ENCODE measurements at places on chromosomes 13 and 19. TPM values are rescaled to one million over a fixed set of nuclear protein-coding genes. Genes with fewer than 3 reads are reported as not detected.

DNA sequence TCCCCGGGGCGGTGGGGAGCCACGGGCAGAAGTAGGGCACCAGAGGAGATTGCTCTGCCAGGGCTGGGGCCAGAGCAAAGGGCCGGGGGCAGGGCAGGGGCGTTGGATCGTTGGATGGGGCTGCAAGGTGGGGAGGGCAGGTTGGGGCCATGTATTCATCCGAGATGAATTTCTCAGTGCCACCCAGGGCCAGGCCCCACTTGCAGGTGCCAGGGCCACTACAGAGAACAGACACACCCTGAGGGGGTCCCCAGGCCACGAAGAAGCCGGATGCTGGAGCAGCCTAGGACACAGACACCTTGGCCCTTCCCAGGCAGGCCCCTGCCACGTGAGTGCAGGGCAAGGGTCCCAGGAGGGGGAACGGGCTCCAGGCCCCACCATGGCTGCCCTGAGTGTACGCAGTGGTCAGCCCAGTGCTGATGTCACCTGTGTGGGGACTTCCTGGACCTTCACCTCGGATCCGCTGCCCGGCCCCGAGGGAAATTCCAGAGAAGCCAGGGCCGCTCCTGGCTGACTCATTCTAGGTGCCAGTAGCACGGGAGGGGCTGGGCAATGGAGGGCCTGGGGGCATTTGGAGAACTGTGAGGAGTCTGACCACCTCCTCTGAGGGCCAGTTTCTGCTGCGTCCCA lies 9.6 kb upstream of the SBNO2 start:
- no peaks in the 10 kb centered on the region for H3K36me3 ChIP-seq
- DNase-seq, result no peak
- H3K27me3 ChIP-seq, result peaks cover 1% of the 10 kb centered on the region
- no peak overlapping the region for H3K4me3 ChIP-seq

GRCh38 chr13:23504180-23504579 lies 66.0 kb upstream of the TNFRSF19 start:
- no peaks in the 10 kb centered on the region for H3K36me3 ChIP-seq
- DNase-seq, result no peak

GRCh38 chr13:99908140-99908803 lies 63.3 kb downstream of the ZIC5 start:
- H3K36me3 ChIP-seq, result peaks cover 4% of the 10 kb centered on the region
- H3K4me3 ChIP-seq, result no peak overlapping the region
- H3K27me3 ChIP-seq, result peaks cover 39% of the 10 kb centered on the region

DNA sequence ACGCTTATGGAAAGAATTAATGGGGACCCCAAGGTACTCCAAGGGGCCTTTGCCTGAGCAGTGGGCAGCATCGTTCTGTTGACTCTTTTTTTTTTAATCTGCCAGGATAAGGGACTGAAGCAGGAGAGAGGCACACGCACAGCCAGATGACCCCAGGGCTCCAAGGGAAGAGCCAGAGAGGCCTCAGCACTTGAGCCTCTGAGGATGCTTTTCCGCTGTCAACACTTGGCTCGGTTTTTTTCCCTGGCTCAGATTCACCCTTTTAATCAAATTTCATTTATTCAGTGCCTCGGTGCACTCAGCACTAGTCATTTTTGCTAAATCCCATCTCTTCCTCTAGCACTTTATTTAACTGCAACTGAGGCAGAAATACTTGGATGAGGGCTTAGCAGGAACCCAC lies 226.3 kb downstream of the FGF9 start:
- no peak overlapping the region for H3K27ac ChIP-seq
- H3K4me1 ChIP-seq, result no peaks in the 10 kb centered on the region
- no peak overlapping the region for H3K4me3 ChIP-seq
- no peaks in the 10 kb centered on the region for H3K36me3 ChIP-seq
- H3K27me3 ChIP-seq, result no peaks in the 10 kb centered on the region

GRCh38 chr13:60448907-60449510 lies 52.0 kb downstream of the TDRD3 start:
- H3K36me3 ChIP-seq, result no peaks in the 10 kb centered on the region
- no peaks in the 10 kb centered on the region for H3K27me3 ChIP-seq
- no peak overlapping the region for H3K27ac ChIP-seq

LGALS14 gene
- not detected for total RNA-seq
